ENCODE measurements at places on chromosomes 7 and 10.
A peak's percentile ranks its signal among the peaks of the same experiment; 100 is the strongest.

DNA sequence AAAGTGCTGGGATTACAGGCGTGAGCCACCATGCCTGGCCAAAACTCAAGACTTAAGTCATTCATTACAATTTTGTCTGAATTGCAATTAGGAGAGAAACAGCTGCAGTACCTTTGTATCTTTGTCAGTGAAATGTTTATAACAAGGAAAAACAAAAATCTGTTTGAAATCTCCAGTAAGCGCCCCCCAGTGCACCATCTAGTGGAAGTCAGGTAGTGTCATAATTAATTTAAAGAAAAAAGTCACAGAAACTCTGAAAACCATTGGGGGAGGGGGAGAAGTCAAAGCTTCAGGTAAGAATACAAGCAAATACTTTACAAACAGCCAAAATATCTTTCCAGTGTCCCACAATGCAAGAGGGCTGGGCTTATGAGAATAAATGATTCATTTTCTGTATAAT is 2.8 kb downstream of the MPP7 start:
- no peak for DNase-seq

- DNase-seq, result peak; percentile 62
These were observed 136.4 kb downstream of the RPS24 start for GRCh38 chr10:78170026-78170475.

GRCh38 chr7:81845744-81846241 is 75.9 kb upstream of the HGF start:
- no peak for DNase-seq

GRCh38 chr7:96789914-96790313 is 80.3 kb upstream of the SEM1 start:
- DNase-seq, result no peak

GRCh38 chr10:132900211-132900756 is 42.1 kb downstream of the CFAP46 start:
- no peak for DNase-seq

DNA sequence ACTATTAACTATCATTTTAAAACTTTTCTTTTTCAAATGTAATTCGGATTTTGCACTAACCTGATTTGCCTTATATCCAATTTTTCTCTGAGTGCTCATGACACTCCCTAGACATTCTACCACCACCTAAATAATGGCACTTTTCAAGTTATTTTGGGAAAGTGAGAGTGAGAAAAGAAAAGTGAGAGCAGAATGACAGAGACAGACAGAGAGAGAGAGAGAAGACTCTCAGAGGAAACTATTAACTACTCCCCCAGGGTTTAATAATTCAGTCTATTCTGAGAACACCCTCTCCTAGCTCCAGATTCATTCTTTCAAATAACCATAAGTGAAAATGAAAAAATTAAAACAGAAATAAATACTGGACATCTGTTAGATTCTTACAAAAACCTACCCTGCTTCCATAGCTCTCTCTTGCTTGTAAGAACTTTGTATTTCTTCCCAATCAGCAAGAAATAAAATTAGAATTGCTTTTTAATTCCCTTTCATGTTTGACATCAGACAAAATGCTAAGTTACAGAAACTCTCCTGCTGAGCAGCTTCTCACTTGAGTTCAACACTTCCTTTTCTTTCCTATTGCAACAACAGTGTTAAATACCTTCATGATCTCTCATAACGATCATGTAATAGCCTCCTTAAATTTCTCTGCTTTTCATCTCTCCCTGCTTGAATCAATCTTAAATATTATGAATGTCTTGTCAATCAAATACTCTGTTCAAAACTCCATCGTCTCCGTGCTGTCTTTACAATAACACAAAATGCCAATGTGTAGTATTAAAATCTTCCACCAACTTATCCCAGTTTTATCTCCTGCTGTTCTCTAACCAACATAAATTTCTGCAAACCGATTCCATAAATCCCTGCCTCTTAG is 191.7 kb downstream of the SEMA3E start:
- DNase-seq, result peak; percentile 18

- no peak for DNase-seq
These were observed 14.3 kb upstream of the BHLHA15 start for GRCh38 chr7:98196706-98197605.

- DNase-seq, result no peak
These were observed 48.4 kb upstream of the TRIM8 start for GRCh38 chr10:102595897-102596296.

- no peak for DNase-seq
These were observed 17.4 kb downstream of the DLG5 start for GRCh38 chr10:77909021-77909748.

GRCh38 chr10:110657973-110658691 is 14.0 kb downstream of the RBM20 start:
- no peak for DNase-seq

DNA sequence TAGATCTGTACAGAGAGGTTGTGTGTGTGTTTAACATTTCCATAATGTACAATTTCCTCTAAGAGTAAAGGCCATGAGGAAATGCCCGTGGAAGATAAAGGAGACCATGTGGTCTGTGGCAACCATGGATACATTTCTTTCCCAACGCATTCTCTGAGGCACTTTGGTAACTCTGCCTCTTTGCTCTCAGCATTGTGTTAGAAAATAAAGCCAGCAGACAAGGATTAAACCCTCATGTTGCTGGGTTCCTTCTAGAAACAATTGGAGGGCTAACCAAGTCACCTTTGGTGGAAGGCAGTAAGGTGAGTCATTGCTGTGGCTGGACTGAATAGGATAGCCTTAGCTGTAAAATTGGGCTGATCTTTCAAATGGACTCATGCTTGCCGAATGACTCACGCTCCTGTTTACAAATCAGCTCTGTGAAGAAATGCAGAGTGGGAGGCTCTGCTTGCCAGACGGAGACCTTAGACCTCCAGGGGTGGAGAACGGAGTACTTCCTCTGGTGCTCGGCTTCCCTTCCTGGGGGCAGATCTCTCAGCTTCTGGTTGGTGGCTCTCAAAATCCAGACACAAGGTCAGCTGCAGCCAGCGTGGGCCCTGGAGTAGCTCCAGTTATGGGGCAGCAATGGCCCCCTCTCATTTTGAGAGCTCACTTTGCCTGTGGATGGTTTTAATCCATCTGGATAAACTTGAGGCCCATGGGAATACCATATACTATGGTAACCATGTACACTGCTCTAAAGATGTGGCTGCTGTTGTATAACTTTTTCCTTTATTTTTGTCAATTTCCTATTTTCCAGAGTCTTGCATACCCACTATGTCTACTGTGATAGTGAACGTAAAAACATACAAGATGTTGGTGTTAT is 137.3 kb downstream of the TCF7L2 start:
- DNase-seq, result peak; percentile 98

- no peak for DNase-seq
These were observed 219.6 kb downstream of the PTEN start for GRCh38 chr10:88082806-88083596.

DNA sequence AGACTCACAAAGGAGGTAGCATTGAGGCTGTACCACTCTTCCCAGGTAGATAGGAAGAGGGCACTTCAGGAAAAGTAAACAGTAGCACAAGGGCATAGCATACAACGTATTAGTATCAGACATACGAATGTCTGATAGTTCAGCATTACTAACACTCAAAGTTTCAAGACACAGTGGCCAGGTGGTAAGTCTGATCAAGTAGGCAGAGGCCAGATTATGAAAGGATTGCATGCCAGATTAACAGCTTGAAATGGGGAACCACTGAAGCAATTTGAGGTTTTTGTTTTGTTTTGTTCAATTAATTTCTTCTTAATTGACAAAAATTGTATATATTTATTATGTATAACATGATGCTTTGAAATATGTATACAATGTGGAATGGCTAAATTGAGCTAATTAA is 45.7 kb upstream of the IL6 start:
- no peak for DNase-seq

- DNase-seq, result no peak
These were observed 1.1 kb upstream of the STEAP2 start for GRCh38 chr7:90210475-90210874.

- no peak for DNase-seq
These were observed 135.2 kb downstream of the RGS10 start for GRCh38 chr10:119407254-119407777.

- peak; percentile 69 for DNase-seq
These were observed 227.2 kb upstream of the KLF14 start for GRCh38 chr7:130961128-130961601.

GRCh38 chr7:79968077-79968648 is 166.5 kb upstream of the GNAI1 start:
- DNase-seq, result no peak

- peak; percentile 26 for DNase-seq
These were observed 1.3 kb downstream of the NRCAM start for GRCh38 chr7:108454674-108455550.

- no peak for DNase-seq
These were observed 37.1 kb downstream of the PRKCQ start for GRCh38 chr10:6542999-6543430.

- DNase-seq, result no peak
These were observed 55.5 kb upstream of the ADGRA1 start for GRCh38 chr10:133032231-133032630.

GRCh38 chr10:109450702-109451101 is 472.6 kb downstream of the XPNPEP1 start:
- DNase-seq, result no peak

GRCh38 chr10:3757638-3758490 is 27.1 kb downstream of the KLF6 start:
- no peak for DNase-seq

- DNase-seq, result peak; percentile 32
These were observed 6.8 kb upstream of the RASSF4 start for GRCh38 chr10:44952779-44953231.

GRCh38 chr10:31838065-31838464 is 90.6 kb downstream of the ARHGAP12 start:
- DNase-seq, result no peak

DNA sequence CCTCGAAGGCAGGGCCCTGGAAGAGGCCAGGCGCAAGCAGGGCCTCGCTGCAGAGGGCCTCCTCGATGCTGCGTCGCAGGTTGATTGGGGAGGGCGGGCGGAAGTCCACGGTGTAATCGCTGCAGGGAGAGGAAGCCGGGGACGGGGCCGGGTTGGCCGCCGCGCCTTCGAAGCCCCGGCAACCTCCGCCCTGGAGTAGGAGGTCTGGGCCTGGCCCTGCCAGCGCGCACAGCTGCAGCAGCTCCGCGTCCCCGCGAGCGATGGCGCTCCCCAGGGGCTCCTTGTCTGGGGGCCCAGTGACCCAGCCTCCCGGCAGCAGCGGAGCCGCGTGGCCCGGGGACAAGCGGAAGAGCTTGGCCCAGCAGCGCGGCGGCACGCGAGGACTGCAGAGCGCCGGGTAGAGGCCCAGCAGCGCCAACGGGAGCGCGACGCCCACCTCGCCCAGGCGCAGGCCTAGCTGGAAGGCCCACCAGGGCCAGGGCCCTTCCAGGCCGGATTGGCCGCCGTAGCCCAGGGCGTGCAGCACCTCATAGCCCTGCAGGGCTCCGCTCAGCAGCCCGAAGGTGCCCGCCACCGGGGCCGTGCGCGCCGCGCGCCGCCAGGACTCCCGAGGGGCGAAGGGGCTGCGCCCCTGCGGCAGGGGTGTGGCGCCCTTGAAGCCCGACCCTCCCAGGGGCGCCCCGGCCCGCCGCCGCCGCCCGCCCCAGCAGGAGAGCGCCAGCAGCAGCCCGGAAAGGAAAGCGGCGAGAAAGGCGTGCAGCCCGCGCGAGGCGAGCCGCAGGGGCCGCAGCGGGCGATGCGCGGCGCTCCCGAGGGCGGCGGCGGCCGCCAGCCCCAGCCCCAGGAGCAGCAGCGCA is 7.8 kb upstream of the RBM28 start:
- no peak for DNase-seq

GRCh38 chr7:94022550-94022949 is 18.4 kb upstream of the BET1 start:
- DNase-seq, result no peak

All from fibroblast of skin of back (primary cell).